ENCODE measurements at places on chromosomes 6 and 20. TPM values are rescaled to one million over a fixed set of nuclear protein-coding genes. Genes with fewer than 3 reads are reported as not detected.

DNA sequence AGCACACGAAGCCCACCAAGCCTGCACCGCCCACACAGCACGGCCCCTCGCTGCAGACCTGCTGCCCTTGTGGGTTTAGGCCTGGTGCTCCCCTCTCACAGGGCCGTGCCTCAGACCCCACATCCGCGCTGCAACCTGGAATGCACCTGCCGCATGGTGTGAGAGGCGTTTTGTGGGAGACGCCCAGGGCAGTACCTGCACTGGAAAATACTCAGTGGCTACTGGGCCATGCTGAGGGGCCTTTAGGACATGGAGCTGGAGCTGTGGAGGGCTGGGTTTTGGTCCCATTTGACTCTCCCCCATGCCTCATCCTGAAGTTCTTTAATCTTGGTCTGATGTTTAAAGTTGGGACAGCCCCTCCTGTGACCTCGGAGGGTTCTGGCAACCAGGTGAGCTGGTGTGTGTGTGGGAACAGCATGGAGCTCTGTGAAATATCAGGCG is 116.3 kb downstream of the ERMARD start:
- H3K27me3 ChIP-seq: no peaks in the 10 kb centered on the region
- no peaks in the 10 kb centered on the region for H3K4me1 ChIP-seq
- no peak for DNase-seq

GRCh38 chr6:51844336-51844735 is 243.1 kb downstream of the PKHD1 start:
- no peak overlapping the region for H3K27ac ChIP-seq
- DNase-seq: no peak
- no peaks in the 10 kb centered on the region for H3K4me1 ChIP-seq
- no peaks in the 10 kb centered on the region for H3K27me3 ChIP-seq
- no peak overlapping the region for H3K4me3 ChIP-seq

DNA sequence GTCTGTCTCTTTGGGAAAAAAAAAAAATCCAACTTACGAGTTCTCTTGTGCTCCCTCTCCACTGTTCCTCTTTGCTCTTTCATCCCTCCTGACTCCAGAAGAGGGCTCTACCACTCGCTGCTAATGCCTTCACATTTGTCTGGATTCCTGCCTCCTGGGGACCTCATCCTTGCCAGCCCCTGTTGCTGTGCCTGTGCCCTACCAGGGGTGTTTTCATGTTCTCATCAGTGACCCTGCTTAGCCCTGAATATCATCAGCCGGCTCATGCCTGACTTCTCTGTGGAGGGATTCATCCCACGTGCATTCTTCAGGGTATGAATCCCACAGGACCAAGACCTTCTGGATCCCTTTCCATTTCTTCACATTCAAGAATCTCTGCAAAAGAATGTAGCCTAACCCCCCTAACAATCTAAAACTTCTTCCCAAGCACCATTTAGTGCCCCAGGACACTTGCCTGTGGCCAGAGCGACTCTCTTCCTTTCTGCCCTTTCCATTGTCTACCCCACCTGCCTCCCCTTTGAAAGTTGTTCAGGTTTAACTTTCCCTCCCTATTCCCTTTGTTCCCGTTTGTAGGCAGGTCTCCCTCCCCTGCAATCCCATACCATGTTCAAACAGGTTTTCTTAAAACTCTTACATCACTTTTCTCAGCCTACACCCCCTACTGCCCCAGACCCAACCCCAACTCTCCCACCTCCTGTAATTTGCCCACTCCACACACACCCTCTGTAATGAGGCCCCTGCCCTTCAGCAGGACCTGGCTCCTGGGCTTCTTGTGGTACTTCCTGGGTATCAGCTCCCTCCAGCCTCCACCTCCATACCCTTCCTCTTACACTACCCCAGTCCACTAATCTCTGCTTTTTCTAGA is 50.2 kb downstream of the RREB1 start:
- no peaks in the 10 kb centered on the region for H3K27me3 ChIP-seq
- H3K27ac ChIP-seq: no peak overlapping the region
- H3K4me1 ChIP-seq: peaks cover 10% of the 10 kb centered on the region
- DNase-seq: no peak

The ATP6V1G2 gene
- total RNA-seq: 1.1 TPM

The DNAH8 gene
- total RNA-seq: not detected

DNA sequence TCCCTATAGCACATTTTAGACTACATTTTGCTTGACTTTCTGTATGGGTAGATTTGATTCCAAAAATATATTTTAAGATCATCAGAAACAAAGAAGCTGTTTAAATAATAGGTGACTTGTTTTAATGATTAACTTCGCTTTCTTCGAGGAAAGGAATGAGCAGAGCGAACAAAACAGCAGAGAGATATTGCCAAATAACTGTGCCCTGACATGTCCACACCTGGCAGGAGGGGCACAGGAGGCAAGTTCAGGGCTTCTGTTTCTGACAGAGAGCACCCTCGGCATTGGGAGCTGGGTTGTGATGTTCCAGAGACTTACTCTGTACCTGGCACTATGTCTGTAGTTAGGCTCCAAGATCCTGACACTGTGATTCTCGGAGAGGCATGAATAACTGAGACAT is 155.7 kb upstream of the SASH1 start:
- no peaks in the 10 kb centered on the region for H3K36me3 ChIP-seq
- H3K4me1 ChIP-seq: no peaks in the 10 kb centered on the region
- DNase-seq: no peak
- H3K27ac ChIP-seq: no peak overlapping the region

- H3K36me3 ChIP-seq: no peaks in the 10 kb centered on the region
- H3K27ac ChIP-seq: no peak overlapping the region
- no peaks in the 10 kb centered on the region for H3K27me3 ChIP-seq
- DNase-seq: no peak
- H3K4me1 ChIP-seq: peaks cover 3% of the 10 kb centered on the region
- H3K4me3 ChIP-seq: no peak overlapping the region
These were observed 548.5 kb downstream of the CD83 start for GRCh38 chr6:14665827-14666724.

- H3K27ac ChIP-seq: no peak overlapping the region
- H3K4me3 ChIP-seq: no peak overlapping the region
- DNase-seq: no peak
These were observed 27.9 kb downstream of the TCF15 start for GRCh38 chr20:582204-582603.

DNA sequence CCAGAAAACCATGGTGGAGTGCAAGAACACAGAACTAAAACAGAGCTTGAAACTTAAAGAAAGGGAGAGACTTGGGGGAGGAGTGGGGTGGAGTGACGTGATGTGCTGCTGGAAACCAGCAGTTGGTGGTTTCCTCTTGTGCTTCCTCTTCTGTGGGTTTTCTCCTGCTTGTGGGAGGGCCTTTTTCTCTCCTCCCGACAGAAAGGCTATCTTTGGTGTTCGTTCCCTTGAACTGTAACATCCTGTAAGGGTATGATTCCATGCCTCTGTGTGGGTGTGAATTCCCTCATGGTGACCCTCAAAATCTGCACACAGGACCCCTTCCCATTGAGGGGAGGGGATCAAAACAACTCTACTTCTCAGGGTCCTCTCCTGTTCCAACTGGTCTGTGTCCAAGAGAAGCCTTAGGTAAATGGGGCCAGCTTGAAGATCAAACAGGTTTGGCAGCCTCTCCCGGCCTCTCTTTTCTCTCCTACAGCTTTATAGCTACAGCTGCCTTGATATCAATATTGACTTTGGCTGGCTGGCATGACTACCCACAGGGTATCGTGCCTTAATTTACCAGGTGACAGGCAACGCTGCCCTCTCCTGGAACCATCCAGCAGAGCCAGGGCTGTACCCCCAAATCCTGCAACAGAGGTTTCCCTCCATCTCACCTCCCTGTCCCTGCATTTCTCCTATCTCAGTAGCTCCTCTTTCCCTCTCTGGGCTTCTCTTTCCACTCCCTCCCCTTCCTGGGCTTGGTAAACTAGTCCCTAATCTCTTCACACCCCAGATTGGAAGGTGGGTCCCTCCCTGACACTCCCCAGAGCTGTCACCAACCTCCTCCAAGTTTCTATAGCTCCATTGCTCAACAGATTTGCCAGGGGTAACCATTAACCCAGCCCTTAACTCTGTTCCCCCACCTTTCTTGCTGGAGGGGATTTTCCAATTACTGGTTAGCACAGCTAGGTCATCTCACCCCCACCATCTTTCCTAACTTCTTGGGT is 1.5 kb upstream of the MSH5 start:
- DNase-seq: peak; percentile 63
- peaks cover 8% of the 10 kb centered on the region for H3K36me3 ChIP-seq
- H3K4me1 ChIP-seq: peaks cover 35% of the 10 kb centered on the region
- H3K27me3 ChIP-seq: no peaks in the 10 kb centered on the region
- no peak overlapping the region for H3K27ac ChIP-seq

DNA sequence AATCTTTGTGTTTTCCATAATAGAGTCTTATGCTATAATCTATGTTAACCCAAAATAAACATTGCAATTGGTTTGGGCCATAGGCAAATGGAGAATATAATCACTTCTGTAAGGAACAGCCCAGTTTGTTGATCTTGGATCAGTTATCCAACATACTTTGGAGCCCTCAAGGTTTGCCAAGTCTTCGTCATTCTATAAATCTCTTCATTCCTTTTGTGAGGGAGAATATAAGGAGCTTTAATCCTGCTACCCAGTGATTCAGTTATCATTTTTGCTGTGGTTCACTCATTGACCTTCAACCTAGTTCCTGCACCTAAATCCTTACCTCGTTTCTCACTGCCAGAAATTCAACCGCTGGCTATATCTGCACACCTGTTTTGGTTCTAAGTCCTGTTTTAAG is 500.3 kb upstream of the PTCHD4 start:
- H3K4me1 ChIP-seq: no peaks in the 10 kb centered on the region
- no peak for DNase-seq
- no peak overlapping the region for H3K4me3 ChIP-seq
- no peak overlapping the region for H3K27ac ChIP-seq
- no peaks in the 10 kb centered on the region for H3K36me3 ChIP-seq

GRCh38 chr6:75305573-75305972 is 21.0 kb upstream of the TMEM30A start:
- no peak overlapping the region for H3K27ac ChIP-seq
- no peak overlapping the region for H3K4me3 ChIP-seq
- H3K4me1 ChIP-seq: peaks cover 19% of the 10 kb centered on the region
- no peaks in the 10 kb centered on the region for H3K27me3 ChIP-seq
- no peak for DNase-seq
